Activated T-helper 17 cell treated with anti-CD3 and anti-CD28 coated beads, Interleukin-2, amount 50 U/mL, for 72 hours (primary cell): ENCODE measurements at places on chromosomes 12 and 14. TPM values are rescaled to one million over a fixed set of nuclear protein-coding genes. Genes with fewer than 3 reads are reported as not detected.

DNA sequence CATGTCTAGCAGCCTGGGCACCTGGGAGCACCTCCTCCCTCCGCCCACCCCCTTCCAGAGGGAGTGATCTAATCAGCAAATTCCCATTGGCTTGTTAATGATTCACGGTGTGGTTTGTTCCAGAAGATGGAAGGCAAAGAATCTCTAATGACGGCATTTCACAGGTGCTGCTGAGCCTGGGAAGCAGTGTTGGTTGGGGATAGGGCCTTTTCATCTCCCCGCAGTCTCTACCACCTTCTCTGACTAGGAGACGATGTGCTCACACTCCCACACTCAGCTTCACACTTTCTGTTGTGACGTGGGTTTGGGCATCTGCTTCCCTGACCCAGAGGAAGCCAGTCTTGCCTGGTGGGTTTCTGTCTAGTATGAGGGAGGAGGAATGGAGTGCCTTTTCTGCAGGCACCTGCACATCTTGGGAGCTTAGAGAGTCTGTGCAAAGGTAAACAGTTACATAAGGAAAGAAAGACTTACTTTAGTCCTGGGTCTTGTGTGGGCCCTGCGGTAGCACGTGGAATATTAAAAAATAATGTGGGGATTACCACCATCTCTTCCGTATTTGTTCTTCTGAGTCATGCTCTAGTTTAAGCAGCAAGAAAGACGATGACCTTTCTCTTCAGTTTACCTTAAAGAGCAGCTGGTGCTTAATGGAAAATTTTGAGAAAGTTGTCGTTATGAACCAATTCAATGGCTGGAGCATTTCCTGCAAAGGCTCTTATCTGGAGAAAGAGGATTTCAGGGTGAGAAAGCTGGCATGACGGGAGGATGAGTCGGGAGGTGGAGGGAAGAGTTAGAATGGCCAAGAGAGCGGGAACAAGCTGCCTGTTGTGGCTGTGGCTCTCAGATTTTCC, 70.6 kb upstream of the ARHGAP5 start:
- ATAC-seq, result peak; percentile 49

DNA sequence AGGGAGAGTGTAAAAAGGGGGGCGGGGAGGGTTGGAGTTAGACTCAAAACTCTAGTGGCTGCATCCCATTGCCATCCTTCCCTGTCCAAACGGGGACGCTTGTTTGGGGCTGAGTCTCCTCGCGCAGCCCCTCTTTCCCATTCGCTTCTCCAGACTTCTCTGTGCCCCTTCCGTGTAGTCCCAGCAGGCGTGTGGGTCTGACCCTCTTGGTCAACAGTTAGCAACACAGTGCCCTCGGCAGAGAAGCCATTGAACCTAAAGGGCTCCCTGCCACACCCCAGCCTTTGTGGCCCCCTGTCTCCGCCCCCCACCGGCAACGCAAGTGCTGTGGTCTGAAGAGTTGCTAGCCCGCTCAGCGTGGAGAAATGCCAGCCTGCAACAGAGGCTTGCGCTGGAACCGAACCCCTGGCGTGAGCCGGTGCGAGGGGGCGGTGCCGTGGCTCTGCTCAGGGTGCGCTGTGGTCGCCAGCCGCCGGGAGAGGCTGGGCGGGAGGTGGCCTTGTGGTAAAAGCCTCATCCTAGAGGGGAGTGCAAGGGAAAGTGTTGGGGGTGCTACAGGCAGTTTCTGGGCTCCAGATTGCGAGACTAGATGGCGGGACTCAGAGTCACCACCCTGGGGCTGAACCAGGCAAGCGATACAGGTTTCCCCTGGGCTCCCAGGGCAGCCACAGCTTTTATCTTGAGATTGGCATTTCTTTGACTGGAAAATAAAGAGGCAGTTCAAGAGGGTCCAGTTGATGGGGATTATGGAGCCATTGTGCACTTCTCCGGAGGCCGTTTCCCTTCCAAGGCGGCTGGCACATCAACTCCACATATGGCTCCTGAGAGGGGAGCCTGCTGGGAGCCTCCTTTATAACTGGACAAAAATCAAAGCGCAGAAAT, 2.1 kb downstream of the PLXNC1 start:
- no peak for ATAC-seq

DNA sequence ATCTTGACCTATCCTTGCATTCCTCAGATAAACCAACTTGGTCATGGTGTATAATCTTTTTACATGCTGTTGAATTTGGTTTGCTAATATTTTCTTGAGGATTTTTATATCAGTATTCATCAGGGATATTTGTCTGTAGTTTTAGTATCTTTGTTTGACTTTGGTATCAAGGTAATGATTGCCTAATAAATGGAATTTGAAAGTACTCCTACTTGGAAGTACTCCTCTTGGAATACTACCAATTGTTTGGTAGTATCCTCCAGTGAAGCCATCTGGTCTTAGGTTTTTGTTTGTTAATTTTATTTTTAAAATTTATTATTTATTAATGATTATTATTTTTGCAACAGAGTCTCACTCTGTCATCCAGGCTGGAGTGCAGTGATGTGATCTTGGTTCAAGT, 85.0 kb downstream of the ATF7IP start:
- ATAC-seq, result no peak

GRCh38 chr12:102249079-102249841, 51.6 kb upstream of the PMCH start:
- ATAC-seq, result no peak

DNA sequence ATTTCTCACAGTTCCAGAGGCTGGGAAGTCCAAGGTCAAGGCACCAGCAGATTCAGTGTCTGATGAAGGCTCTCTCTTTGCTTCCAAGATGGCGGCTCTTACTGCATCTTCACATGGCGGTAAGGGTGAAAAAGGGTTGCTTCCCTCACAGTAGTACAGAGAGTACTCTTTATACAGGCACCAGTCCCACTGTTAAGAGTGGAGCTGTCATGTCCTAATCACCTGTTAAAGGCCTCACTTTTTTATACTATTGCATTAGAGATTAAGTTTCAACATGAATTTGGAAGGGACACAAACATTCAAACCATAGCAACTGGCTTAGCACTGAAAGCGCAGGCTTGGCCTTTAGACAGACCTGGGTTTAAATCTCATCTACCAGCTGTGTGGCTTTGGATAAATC, 50.0 kb upstream of the TCL1A start:
- no peak for ATAC-seq

DNA sequence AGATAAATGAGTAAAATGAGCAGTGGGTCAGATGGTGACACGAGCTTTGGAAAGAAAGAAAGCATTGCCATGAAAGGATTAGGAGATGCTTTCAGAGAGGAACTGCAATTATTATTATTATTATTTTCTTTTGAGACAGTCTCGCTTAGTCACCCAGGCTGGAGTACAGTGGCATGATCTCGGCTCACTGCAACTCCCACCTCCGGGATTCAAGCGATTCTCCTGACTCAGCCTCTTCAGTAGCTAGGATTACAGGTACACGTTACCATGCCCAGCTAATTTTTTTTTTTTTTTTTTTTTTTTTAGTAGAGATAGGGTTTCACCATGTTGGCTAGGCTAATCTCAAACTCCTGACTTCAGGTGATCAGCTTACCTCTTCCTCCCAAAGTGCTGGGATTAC, 77.4 kb downstream of the ST8SIA1 start:
- ATAC-seq, result no peak

DNA sequence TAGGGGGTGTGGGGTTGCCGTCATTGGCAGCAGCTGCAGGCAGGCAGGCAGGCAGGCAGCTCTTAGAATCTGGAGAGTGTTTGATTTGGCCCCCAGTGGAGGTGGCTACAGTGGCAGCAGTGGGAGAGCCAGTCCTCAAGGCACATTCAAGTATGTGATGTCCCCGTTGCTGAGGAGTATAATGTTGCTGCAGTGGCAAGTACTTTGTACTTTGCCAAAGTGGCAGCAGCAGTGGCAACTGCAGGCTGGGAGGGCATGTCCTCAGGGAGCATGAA, 147.1 kb downstream of the PAPOLA start:
- ATAC-seq, result no peak

DNA sequence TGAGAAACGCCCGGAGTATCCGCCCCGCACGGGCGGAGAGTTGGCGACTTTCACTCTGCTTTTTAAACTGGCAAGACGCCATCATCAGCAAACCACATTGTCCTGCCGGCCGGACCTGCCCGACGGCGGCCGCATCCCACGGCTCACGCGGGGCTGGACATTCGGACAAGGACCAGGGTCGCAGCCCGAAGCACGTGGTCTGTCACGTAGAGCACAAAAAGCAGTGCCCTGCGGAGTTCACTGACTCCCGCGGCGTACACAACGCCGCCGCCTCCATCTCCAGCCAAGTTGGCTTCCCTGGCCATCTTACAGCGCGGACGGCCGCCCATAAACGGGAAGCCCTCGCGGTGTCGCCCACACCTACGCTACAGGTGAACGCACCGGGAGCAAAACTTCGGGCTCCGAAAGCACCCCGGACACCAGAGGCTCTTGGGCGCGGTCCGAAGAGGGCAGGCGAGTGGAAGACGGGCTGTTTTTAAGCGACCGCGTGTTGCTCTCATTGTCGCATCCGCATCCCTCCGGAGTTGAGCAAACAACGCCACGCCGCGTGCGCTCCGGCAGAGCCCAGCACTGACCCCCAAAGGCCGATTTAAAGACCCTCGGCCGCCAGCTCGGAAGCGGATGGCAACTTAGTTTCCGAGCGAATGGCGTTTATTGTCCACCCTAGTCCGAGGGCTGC, 966 bp downstream of the SINHCAF start:
- no peak for ATAC-seq

DNA sequence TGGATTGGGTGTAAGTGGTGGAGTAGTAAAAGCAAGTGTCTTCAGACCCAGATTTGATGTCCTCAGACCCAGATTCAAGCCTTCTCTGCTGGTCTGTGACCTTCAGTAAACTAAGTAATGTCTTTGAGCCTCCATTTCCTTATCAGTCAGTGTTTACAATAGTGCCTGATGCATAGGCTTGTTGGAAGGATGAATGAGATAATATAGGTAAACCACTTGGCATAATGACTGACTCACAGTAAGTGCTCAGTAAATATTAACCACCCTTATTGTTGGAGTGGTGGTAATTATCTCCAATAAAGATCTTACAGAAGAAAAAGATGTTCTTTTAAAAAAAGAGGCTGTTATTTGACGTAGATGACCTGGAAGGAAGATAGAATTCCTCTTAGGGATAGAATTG, 86.2 kb downstream of the IGF1 start:
- no peak for ATAC-seq

GRCh38 chr14:60090864-60091519, 731 bp upstream of the PCNX4 start:
- ATAC-seq, result no peak

DNA sequence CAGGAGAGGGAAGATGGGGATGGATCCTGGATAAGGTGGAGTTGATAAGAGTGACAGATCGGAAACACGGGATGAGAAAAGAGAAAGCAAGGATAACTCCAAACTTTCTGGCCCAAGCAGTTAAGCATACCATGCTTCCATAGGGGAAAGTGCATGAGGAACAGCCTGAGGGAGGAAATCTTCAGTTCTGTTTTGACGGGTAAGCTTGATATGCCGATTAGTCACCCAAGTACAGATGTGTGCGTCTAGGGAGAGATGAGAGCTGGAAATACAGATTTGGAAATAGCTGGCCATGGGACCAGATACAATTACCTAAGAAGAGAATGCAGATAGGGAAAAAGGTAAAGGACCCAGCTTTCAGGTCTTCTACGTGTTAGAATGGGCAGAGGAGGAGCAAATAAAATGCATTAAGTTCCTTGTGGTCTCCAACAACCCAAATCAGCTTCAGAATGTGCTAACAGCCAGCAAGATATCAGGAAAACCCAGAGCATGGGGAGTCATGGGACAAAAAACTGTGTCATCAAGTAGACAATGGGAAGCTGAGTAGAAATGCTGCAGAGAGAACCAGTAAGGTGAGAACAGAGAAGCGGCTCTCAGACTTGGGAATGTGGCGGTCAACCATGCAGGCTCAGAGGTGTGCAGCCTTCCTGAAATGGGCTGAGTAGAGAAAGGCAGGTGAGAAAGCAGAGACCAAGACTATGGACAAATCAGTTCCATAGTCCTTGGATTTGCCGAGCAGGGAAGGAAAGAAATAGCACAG, 56.3 kb downstream of the PPP1R36 start:
- no peak for ATAC-seq

GRCh38 chr14:86321151-86321550, 791.2 kb downstream of the FLRT2 start:
- ATAC-seq, result no peak

DNA sequence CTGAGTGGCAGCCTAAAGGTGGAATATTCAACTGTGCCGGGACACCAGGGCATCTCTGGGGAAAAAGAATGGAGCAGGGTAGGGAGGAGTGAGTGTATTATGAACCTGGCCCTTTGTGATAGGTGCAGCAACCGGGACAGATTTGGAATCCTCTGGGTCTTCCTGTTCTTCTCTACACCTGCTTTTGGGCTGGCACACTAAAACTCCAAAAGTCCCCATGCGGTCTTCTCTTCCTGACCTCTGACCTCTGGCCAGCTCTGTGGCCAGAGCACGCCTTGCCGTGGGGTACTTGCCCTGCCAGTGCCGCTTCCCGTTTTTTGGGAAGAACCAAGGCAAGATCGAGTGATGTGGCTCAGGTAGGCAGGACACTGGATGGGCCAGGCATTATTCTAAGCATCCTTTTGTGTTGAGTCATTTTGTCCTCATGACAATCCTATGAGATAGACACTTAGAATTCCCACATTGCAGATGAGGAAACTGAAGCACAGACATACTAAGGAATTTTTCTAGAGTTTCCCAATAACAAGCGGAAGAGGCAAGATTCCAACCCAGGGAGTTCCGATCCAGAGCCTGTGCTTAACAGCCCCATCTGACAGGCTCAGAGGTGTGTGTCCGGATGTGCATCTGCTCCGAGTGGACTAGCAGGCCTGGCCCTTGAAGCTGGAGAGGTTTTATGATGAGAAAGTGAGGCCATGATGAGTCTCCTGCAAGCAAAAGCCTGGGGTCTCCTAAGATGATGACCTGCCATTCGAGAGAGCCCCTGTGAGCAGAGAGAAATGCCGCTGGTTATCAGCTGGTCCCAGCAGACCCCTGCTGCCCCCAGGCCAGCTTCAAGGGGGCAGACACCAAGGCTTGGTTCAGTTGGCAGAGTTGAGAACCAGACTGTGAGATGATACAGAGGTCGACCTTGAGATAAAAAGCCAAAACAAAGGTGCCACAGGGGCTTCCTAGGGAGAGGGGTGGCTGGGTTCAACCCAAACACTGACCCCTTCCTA, 67.9 kb upstream of the ESRRB start:
- no peak for ATAC-seq

DNA sequence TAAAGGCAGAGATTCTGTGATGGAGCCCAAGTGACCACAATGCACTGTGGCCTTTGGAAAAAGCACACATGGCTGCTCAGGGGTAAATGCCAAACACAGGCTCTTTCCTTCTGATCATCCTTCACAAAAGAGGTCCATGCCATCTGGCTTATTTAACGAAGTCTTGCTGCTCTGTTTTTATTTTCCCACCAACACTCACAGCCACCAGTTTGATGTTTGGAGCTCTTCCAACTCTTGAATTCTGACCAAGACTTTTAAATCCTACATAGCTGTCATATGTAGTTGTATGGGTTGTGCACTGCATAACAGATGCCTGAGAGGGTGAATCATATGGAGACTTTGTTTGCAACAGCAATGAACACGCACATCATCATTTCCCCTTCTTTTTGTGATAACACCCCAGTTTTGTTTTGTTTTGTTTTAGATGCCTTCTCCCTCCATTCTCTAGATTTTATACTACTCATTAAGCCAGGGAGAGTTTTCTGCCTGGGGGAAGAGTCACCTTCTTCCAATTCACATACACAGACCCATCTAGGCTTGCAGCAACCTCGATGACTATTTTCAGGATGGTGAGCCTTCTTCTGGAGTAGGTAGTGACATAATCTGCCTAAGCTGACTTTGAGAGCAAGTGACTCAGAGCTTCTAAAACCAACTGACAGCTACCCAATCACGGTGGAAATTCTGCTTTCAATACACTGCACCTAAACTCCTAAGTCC, 145.2 kb upstream of the WSCD2 start:
- peak; percentile 35 for ATAC-seq

RHOJ gene
- not detected for total RNA-seq

FITM1 gene
- not detected for total RNA-seq

CBLN3 gene
- 11.1 TPM for total RNA-seq

ITGA5 gene
- 29.9 TPM for total RNA-seq

CCDC60 gene
- total RNA-seq, result not detected
